M059J (cell line): ENCODE measurements at places on chromosomes 1 and 21. TPM values are rescaled to one million over a fixed set of nuclear protein-coding genes. Genes with fewer than 3 reads are reported as not detected.

DNA sequence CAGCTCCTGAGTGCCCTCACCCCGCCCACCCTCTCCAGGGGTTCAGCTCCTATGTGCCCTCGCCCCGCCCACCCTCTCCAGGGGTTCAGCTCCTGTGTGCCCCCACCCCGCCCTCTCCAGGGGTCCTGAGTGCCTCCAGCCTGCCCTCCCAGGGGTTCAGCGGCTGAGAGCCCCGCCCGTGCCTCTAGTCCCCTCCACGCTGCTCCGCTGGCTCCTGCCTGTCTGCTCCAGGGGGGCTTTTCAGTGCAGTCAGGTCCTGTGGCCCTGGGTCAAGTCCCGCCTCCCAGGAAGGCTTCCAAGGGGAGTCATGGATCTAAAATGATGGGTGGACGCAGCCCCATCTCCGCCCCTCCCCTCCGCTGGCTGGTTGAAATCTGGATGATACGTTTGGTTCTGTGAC lies 33.8 kb downstream of the SLX9 start:
- DNase-seq, result no peak

The CATSPERE gene
- 0.20 and 0.25 TPM in 2 replicates for total RNA-seq

DNA sequence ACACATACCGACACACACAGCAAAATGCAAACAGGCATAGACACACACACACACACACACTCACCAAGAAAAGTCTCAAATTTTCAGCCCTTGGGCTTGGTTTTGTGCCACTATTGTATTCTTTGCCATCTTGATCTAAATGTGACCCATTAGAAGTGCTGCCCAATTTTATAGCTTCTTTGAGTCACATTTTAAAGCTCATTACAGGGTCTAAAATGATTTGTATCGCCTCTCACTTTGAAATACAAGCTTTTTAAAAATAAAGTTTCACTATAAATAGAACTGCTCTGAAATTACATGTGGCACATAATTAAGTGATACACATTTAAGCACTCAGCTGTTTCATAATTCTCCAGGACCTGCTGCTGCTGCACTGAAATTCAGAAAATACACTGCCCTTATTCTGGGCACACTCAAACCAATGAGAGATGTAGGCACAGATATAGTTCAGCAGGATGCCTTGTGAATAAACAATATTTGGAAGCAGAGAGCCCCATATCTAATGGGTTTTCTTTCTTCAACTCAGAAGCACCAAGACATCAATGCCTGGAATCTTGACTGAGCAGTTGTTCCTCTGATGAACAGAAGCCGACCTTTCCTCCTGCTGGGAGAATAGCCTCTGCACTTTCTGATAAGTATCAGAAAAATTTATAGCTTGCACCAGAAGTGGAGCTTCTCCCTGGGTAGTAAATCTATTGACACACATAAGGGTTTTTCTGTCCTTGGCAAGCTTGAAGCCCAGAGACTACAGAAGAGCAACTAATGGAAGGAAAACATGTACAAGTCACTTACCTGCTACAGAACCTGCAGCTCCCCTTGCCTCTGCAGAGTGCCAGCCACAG lies 37.0 kb upstream of the PLPPR4 start:
- no peak for DNase-seq

- no peak for DNase-seq
Measured at GRCh38 chr1:205188098-205188497, 23.4 kb downstream of the DSTYK start.

- DNase-seq, result no peak
Measured at GRCh38 chr1:147502760-147503159, 38.5 kb upstream of the BCL9 start.

The APCS gene
- not detected in 2 replicates for total RNA-seq

The CA6 gene
- not detected in 2 replicates for total RNA-seq

- no peak for DNase-seq
Measured at GRCh38 chr1:214193691-214194090, 87.3 kb upstream of the SMYD2 start.

DNA sequence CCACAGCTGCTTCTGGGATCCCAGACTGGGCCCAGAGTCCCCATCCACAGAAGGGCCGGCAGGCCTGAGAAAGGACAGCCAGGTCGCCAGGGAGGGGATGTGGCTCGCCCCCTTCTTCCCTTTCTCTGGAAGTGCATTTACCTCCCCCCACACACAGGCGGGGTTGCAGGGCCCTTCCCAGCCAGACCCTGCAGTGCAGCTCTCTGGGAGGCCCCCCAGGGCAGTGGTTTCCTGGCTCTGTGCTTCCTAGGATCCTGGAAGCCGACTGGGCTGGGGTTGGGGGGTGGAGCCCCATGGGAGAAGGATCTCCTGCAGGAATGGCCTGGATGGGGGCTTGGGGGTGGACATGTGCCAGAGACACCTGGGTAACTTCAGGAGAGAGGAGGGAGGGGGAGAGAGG lies 4.2 kb upstream of the COL6A1 start:
- DNase-seq, result no peak

The C8A gene
- not detected in 2 replicates for total RNA-seq

The RAP1GAP gene
- 1.1 and 1.5 TPM in 2 replicates for total RNA-seq

DNA sequence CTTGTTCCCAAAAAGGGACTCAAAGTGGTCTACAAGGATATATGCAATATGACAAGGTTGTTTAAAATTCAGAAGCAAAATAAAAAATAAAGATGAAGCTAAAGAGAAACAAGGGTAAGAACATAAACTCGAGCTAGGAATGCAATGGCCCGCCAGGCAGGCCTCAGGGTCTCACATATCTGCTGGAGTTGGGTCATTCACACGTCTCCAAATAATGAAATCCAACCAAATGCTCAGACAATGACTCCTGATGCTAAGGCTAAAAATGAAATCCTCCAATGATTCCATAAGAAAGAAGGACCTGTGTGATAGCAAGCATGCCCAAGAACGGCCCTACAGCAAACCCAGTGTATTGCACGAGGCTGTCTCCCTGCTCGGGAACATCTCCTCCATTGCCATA lies 153.3 kb upstream of the ETS2 start:
- DNase-seq, result no peak

The PCP4L1 gene
- total RNA-seq, result not detected in 2 replicates

DNA sequence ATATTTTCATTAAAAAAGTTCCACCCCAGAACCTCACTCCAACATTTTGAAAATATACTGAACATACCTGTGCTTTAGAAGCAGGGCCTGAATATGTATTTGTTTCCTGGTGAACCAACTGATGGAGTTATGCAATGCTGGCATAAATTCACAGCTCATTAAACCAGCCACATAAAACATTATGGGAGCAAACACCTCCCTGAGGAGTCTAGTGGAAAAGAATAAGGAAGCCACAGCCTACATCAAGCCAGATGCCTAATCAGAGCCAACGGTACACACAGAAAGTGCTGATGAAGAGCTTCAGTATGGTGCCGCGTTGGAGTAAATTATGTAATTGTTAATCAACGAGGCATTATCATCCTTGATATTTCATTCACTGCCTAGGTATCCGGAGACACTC lies 199.5 kb downstream of the AJAP1 start:
- DNase-seq, result no peak

DNA sequence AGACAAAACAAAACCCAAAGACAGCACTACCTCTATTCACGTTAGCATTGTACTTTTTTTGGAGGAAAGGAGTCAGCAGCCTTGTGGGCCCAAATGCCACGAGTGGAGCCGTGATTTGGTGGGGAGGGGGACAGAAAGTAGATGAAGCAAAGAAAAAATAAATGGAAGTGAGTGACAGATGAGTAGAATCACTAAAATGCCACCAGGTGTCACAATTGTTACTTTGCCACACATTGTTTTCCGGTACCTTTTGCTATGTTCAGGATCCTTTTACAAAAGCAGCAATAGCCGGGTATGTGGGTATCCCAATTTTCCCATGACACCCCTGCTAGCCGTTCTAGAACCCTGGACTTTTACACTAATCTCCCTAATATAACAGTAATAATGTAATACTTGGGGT lies 85.0 kb upstream of the AK4 start:
- peak; percentile 20 for DNase-seq

The AVPR1B gene
- total RNA-seq, result not detected in 2 replicates

DNA sequence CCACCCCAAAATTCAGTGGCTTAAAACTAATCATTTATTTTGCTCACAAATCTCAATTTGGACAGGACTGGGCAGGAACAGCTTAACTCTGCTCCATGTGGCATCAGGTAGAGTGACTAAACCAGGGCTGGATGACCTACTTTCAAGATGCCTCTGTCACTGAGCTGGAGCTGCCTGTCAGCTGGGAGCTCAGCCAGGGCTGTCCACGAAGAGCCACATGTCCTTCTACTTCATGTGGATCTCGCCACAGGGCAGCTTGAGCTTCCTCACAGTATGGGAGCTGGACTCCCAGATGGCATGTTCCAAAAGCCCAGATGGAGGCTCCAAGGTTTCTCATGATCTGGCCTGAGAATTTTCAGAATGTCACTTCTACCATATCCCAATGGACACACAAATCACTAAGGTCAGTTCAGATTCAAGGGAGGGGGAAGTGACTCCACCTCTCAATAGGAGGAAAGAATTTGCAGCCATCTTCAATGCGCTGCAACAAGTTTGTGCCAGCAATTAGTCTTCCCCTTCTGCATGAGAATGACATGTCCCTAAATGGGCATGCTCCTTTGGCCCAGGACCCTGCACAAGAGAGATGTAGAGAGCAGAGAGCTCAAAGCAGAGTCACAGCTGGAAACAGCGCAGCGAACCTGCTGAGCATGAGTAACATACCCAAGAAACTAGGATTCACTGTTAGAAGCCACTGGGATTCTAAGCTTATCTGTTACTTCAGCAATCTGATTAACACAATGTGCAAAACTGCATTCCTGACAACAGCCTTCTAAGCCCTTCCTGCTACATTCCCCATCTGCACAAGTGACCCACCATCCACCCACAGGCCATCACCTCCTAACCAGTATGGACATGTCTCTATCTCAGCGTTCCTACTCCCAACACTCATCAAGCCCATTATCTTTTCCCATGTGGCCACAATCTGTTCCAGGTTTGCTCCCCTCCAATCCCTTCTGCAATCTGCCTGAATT lies 17.0 kb downstream of the HLCS start:
- no peak for DNase-seq

DNA sequence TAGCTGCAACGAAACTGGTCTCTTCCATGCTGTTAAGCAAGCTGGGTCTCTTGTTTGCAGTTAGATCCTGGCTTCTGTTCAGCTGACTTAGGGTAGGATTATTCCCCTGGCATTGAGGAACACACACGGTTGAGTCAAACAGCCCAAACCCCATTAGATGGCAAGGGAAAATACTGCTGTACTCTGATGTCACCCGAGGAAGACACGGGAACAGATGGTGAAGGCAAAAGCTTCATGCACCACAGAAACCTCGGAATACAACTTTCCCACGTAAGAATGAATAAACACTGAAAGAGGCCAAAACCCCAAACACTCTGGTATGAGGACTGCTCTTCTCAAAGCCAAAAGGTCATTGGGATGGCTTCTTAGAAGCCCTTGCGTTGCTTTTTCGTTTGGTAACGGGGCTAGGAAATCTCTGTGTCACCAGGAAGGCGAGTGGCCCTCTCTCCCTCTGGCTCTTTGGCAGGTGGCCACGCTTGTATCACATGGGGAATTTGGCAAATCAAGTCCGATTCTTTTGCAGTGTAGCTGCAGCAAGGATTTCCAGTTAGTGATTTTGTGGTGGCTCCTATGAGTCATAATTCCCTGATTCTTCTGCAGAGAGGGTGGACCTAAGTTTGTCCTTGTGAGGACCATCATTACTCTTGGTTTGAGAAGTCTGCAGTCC lies 16.7 kb upstream of the LYST start:
- peak; percentile 100 for DNase-seq

GRCh38 chr1:171948511-171948910 lies 107.2 kb downstream of the DNM3 start:
- DNase-seq, result peak; percentile 58

The SH2D1B gene
- 0.05 and 0.71 TPM in 2 replicates for total RNA-seq

DNA sequence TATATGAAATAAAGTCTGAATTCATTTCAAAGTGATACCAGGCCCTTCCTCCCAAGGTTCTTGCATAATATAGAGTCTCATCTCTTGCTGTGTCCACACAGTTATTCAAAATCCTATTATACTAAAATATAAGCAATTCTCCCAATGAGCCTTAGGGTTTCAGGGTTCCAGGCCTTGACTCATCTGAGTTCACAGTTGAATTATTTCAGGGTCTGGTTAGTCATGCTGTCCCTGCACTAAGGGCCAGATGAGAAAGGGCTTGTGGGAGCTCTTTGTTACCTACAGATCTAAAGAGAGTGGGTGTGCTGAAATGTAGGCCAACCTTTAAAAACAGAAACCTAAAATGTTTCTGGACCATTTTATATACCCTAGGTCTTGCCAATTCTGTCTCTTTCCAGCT lies 337.5 kb upstream of the LRRC7 start:
- DNase-seq, result peak; percentile 17
